ENCODE measurements at places on chromosomes 4 and X. TPM values are rescaled to one million over a fixed set of nuclear protein-coding genes. Genes with fewer than 3 reads are reported as not detected.

SPANXN4 gene
- not detected for total RNA-seq

MAOB gene
- 1.0 TPM for total RNA-seq

SLC6A14 gene
- total RNA-seq, result not detected

RPS6KA6 gene
- 1.2 TPM for total RNA-seq

TMSB15C gene
- total RNA-seq, result 0.66 TPM

MAGED4B gene
- 3.8 TPM for total RNA-seq

TLR8 gene
- 76.5 TPM for total RNA-seq

MAGEA9B gene
- total RNA-seq, result not detected

YY2 gene
- total RNA-seq, result 2.1 TPM

UGT2A3 gene
- not detected for total RNA-seq

SPANXN3 gene
- not detected for total RNA-seq

LDB2 gene
- 257 TPM for total RNA-seq

TEX13C gene
- not detected for total RNA-seq

ATP2B3 gene
- not detected for total RNA-seq

CRMP1 gene
- total RNA-seq, result 2.3 TPM

SLC49A3 gene
- total RNA-seq, result 21.9 TPM

EPHA5 gene
- total RNA-seq, result 0.33 TPM

TENM3 gene
- 9.2 TPM for total RNA-seq

GATA1 gene
- total RNA-seq, result 5.5 TPM

ATP6AP2 gene
- 130 TPM for total RNA-seq

Data from spleen (tissue), 13 donors.